Stimulated activated CD4-positive, alpha-beta T cell treated with anti-CD3 and anti-CD28 coated beads, Interleukin-12 subunit alpha, Interleukin-12 subunit beta, amount 100 ng/mL, for 4 hours (primary cell): ENCODE measurements at places on chromosomes 6 and 20.

- no peak for DNase-seq
Observed at GRCh38 chr6:11778648-11779328, at the start of gene ADTRP. ADTRP (minus strand) TSS chr6:11778803; CDS start chr6:11778759, 44 bp downstream.

DNA sequence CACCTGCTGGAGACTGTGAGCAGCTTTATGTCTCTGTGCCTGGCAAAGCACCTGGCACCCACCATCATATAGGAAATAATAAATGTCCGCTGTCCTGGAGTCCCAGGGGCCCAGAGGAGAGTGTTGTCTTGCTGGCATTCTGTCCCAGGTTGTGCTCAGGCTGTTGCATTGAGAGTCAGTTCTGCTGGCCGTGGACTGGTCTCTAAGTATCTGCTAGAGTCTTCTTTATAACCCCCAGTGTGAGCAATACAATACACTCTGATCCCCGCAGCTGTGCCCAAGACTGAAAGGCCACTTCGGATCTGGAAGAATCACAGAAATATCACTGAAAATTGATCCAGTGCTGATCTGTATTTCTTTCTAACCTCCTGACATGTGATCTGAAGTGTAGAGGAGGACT lies 38.3 kb upstream of the HINT3 start:
- no peak for DNase-seq

GRCh38 chr6:16437984-16438383 lies 199.6 kb downstream of the GMPR start:
- peak; percentile 20 for DNase-seq

DNA sequence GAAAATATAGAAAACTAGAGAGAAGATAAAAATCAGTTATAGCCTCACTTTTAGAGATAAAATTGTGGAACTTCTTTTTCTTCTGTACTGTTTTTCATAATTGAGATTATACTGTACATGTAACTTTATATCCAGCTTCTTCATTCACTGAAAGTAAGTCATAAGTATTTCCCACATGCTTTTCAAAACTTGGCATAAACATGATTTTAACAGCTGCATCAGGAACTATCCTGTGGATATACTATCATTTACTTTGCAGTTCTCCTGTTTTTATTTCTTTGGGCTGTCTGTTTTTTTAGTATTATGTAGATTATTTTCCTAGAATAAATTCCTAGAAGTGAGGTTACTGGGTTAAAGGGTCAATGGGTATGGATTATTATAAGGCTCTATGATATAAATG lies 14.8 kb downstream of the DSTN start:
- no peak for DNase-seq

GRCh38 chr20:53412577-53413185 lies 181.0 kb downstream of the ZNF217 start:
- no peak for DNase-seq

DNA sequence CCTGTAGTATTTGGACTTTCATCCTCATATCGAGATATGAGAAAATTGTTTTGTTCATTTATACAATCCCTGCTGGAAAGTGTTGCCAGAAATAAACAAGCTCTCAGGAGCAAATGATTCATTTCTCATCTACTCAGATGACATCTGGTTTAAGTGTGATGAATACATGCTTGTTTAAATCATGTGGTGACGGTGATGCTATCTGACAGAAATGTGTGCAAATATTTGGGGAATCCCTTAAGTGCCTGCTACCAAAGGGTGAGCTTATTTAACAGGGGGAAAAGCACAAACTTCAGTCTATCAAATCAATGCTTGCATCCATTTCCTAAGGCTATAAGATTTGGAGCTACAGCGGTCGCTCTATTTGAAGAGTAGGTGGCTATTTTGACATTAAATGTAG lies 368.3 kb upstream of the SASH1 start:
- DNase-seq: no peak

GRCh38 chr20:57404006-57404405 lies 12.8 kb downstream of the RBM38 start:
- DNase-seq: no peak

DNA sequence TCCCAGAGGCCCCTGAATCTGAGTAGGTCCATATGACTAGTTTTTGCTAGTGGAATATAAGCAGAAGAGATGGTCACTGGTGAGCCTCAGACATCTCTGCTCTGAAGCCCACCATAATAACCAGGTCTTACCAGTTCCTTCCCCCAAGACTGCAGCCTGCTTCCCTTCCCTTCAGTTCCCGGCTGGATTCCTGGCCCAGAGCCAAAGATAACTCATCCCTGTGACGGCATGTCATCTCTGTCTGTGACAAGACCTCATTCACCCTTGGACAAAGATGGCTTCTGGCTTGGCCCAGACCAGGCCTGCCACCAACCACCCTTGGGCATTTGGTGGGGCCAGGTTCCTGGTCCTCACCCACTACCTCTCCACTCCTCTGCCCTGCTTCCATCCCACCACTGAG lies 145.5 kb upstream of the TOP1 start:
- DNase-seq: no peak

- DNase-seq: no peak
Observed at GRCh38 chr6:27644528-27644927, 171.6 kb upstream of the ZNF184 start.

DNA sequence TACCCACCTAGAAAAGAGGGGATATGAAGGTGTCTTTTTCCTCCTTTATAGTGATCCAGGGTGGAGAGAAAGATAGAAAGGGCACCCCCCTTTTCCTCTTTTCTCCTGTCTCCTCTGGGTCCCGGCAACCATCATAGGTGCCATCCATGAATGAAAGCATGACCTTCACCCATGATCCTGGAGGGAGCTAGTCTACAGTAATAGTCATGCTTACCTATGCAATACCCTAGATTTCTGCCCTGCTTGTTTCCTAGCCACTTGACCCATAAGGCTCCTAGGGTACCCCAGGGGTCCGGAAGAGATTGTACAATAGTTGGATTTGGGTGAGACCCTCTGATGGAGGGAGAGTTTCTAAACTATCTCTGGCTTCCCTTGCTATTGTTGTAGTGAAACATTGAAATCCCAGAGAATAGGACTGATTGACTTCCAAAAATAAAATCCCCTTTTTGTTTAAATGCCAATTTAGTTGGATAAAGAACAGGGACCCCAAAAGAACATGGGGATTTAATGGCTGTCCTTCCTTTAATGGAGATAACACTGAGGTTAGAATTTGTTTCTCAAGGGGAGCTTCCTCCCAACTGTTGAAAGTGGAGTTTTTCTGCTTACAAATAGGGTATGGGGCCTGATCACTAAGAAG lies 366.8 kb upstream of the KHDRBS2 start:
- no peak for DNase-seq

DNA sequence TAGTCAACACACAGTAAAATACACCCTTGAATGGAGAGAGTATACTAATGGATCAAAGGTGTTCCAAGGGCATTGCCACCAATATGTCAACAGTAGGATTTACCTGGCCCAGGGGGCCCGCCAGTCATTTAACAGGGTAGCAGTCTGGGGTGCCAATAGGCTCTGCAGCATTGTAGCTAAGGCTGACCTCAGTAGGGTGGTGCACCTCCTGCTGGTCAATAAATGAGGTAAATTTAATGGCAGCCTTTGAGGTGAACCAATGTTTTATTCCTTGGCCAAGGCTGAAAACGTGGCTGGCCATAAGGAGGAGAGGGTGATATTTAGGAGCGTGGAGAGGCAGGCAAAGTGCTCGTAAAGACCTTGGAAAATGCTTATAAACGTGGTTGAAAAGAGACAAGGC lies 147.2 kb downstream of the RPS12 start:
- DNase-seq: no peak
